ENCODE measurements at places on chromosomes 1 and 21. TPM values are rescaled to one million over a fixed set of nuclear protein-coding genes. Genes with fewer than 3 reads are reported as not detected.
A peak's percentile ranks its signal among the peaks of the same experiment; 100 is the strongest.

DNA sequence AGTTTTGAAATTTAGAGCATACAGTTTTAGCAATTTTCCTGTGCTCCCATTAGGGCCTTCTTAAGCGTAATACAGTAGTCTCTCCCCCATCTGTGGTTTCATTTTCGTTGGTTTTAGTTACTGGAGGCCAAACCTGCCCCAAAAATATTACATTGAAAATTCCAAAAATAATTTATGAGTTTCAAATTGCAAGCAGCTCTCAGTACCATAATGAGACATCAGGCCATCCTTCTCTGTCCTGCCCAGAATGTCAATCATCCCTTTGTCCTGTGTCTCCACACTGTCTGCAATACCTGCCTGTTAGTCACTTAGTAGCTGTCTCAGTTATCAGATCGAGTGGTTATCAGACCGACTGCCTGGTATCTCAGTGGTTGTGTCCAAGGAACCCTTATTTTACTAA is 45.4 kb downstream of the ADSS2 start:
- DNase-seq, result no peak
- H3K4me3 ChIP-seq, result no peak overlapping the region
- peaks cover 12% of the 10 kb centered on the region for H3K36me3 ChIP-seq
- H3K27ac ChIP-seq, result no peak overlapping the region

GRCh38 chr1:94611681-94612475 is 70.3 kb upstream of the F3 start:
- H3K4me1 ChIP-seq, result no peaks in the 10 kb centered on the region
- no peak for DNase-seq
- no peaks in the 10 kb centered on the region for H3K36me3 ChIP-seq
- no peak overlapping the region for H3K27ac ChIP-seq

GRCh38 chr1:9589144-9589718 is 520 bp downstream of the TMEM201 start:
- H3K4me3 ChIP-seq, result peak overlapping the region; percentile 87
- no peak overlapping the region for H3K27ac ChIP-seq
- no peaks in the 10 kb centered on the region for H3K27me3 ChIP-seq
- H3K4me1 ChIP-seq, result no peaks in the 10 kb centered on the region
- H3K36me3 ChIP-seq, result no peaks in the 10 kb centered on the region

DNA sequence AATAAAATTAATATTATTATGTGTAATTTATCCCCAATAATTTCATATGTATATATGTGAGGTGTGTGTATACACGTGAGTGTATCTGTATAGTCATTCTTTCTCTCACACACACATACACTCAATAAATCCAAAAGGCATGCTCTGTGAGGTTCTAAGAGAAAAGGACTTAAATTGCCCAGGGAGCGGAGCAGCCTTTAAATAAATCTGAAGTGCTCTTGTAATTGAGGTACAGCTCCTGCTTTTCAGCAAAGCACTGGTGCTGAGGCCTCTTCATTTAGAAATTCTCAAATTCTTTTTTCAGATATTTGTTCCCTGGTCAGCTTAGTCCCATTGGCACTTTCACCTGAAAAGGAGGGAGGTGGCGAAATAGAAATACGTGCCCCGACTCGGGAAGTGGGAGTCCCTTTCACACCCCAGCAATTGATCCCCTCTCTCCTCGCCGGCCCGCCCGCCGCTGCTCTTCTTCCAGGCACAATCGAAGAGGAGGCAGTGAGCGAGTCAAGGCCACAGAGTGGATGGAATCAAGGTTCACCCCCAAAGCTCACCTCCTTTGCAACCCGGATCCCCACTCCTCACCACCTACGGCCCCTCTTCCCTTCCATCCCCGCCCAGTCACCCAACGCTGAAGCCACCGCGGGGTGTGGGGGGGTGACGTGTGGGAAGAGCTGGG is 944 bp downstream of the PLPPR5 start:
- H3K36me3 ChIP-seq, result no peaks in the 10 kb centered on the region
- H3K4me3 ChIP-seq, result no peak overlapping the region
- no peaks in the 10 kb centered on the region for H3K27me3 ChIP-seq
- no peaks in the 10 kb centered on the region for H3K4me1 ChIP-seq
- no peak overlapping the region for H3K27ac ChIP-seq
- no peak for DNase-seq

DNA sequence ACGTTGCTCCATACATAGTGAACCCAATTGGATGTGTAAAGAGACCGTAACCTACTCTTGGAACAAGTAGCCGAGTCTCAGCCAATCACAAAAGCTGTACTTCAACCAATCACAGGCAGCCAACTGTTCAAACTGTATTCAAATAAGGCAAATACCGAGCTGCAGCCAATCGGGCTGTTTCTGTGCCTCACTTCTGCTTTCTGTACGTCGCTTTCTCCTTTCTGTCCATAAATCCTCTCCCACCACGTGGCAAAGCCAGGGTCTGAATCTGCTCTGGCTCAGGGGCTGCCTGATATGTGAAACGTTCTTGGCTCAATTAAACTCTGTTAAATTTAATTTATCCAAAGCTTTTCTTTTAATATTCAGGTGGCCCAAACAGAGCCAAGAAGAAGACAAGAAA is 210.3 kb downstream of the URB2 start:
- H3K27ac ChIP-seq, result no peak overlapping the region
- no peaks in the 10 kb centered on the region for H3K4me1 ChIP-seq
- no peaks in the 10 kb centered on the region for H3K27me3 ChIP-seq
- no peak for DNase-seq
- no peak overlapping the region for H3K4me3 ChIP-seq

DNA sequence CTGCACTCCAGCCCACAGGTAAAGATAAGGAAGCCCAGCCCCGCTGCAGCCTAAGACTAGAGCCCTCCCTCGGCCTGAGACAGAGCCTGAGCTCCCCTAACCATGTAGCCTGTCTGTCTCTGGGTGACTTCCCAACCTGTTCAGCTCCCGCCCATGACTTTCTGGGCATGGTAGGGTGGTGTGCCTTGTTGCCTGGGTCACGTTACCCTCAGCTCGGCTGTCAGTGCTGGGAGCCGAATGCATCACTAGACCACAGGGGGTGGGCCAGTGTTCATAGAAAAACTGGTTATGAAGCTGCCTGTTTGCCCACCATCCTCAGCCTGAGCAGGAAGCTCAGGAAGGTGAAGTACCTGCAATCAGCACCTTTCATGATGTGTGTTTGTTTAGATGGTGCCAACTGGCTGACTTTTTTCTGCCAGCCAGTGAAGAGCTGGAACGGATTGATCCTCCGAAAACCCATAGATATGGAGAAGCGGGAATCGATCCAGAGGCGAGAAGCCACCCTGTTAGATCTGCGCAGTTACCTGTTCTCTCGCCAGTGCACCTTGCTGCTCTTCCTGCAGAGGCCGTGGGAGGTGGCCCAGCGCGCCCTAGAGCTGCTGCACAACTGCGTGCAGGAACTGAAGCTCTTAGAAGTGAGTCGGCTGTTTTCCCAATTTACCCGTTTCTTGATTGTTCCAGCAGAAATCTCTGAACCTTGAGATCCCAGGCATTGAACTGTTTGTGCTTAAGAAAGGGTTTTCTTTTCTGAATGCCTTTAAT is 43.9 kb upstream of the PWP2 start:
- no peak overlapping the region for H3K4me3 ChIP-seq
- H3K27ac ChIP-seq, result no peak overlapping the region
- DNase-seq, result no peak
- no peaks in the 10 kb centered on the region for H3K27me3 ChIP-seq

- H3K27ac ChIP-seq, result no peak overlapping the region
- no peaks in the 10 kb centered on the region for H3K27me3 ChIP-seq
- no peak overlapping the region for H3K4me3 ChIP-seq
Measured at GRCh38 chr1:221704306-221704705, 37.6 kb downstream of the DUSP10 start.

DNA sequence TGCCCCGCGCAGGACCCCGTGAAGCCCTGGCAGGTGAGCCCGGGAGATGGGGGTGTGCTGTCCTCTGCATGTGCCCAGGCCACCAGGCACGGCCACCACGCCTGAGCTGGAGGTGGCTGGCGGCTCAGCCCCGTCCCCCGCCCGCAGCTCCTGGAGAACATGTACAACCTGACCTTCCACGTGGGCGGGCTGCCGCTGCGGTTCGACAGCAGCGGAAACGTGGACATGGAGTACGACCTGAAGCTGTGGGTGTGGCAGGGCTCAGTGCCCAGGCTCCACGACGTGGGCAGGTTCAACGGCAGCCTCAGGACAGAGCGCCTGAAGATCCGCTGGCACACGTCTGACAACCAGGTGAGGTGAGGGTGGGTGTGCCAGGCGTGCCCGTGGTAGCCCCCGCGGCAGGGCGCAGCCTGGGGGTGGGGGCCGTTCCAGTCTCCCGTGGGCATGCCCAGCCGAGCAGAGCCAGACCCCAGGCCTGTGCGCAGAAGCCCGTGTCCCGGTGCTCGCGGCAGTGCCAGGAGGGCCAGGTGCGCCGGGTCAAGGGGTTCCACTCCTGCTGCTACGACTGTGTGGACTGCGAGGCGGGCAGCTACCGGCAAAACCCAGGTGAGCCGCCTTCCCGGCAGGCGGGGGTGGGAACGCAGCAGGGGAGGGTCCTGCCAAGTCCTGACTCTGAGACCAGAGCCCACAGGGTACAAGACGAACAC is 1.8 kb downstream of the TAS1R3 start:
- H3K27me3 ChIP-seq, result no peaks in the 10 kb centered on the region
- no peaks in the 10 kb centered on the region for H3K4me1 ChIP-seq
- DNase-seq, result no peak
- H3K4me3 ChIP-seq, result no peak overlapping the region
- H3K27ac ChIP-seq, result no peak overlapping the region
- H3K36me3 ChIP-seq, result no peaks in the 10 kb centered on the region

GRCh38 chr1:95197616-95198252 is 36.3 kb upstream of the RWDD3 start:
- no peaks in the 10 kb centered on the region for H3K4me1 ChIP-seq
- no peak overlapping the region for H3K27ac ChIP-seq
- no peak for DNase-seq
- no peaks in the 10 kb centered on the region for H3K36me3 ChIP-seq

GRCh38 chr1:93703643-93704042 is 22.0 kb upstream of the BCAR3 start:
- no peak overlapping the region for H3K4me3 ChIP-seq
- no peaks in the 10 kb centered on the region for H3K27me3 ChIP-seq
- H3K36me3 ChIP-seq, result no peaks in the 10 kb centered on the region
- no peaks in the 10 kb centered on the region for H3K4me1 ChIP-seq
- H3K27ac ChIP-seq, result no peak overlapping the region

GRCh38 chr1:27135541-27136235 is 19.2 kb downstream of the SLC9A1 start:
- no peak overlapping the region for H3K4me3 ChIP-seq
- H3K27ac ChIP-seq, result no peak overlapping the region
- DNase-seq, result no peak
- no peaks in the 10 kb centered on the region for H3K27me3 ChIP-seq

DNA sequence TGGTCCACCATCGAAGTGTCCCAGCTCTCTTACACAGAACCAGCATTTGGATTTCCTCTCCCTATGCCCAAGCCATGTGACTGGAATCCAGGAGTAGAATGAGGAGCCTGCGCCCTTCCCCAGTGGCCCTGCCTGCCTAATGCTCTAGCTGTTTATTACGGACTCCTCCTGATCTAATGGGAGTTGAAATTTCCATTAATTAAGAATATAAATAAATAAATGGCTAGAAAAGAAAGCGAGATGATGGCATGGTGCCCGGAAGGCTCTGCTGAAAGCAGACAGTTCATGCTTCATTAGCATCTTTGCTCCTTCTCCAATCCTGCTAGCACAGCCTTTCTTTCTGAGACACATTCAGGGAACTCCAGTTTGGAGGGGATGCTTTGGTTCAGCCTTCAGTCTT is 216.2 kb downstream of the SEC16B start:
- no peak for DNase-seq
- no peaks in the 10 kb centered on the region for H3K36me3 ChIP-seq
- no peak overlapping the region for H3K27ac ChIP-seq

DNA sequence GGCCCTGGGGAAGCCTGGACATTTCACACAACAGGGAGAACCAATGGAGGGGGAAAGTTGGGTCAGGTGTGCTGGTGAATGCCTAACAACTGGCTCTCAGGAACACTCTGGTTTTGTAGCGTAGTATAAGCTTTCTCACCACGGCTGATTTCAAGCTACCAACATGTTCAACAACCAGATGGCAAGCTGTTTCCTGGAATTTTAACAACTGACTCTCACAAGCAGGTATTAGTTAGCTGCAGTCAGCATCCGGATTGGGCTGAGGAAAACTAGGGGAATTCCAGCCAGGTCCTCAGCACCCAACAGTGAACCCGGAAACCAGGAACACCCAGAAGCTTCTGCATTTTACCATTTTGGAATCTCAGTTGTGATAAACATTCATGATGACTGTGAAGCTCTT is 162.3 kb upstream of the CAMK1G start:
- no peak overlapping the region for H3K4me3 ChIP-seq
- H3K27me3 ChIP-seq, result no peaks in the 10 kb centered on the region
- no peak overlapping the region for H3K27ac ChIP-seq
- no peak for DNase-seq
- no peaks in the 10 kb centered on the region for H3K4me1 ChIP-seq

DNA sequence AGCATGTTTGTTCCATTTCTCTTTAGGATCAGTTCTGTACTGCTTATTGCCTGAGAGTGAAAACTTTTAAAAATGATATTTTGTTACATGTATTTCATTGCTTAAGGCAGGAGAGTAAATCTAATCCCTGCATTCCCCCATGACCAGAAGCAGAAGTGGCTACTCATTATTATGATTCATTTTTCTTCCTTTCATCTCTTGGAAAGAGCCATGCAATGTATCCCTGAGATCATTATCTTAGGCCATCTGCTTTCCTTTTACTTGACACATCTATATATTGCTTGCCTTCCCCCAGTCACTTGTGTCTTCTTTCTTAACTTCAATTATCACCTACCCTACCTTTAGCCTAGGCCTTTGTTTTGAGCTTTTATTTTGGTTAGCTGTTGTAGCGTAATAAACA is 430.4 kb upstream of the CHRM3 start:
- no peaks in the 10 kb centered on the region for H3K4me1 ChIP-seq
- no peak for DNase-seq
- H3K27ac ChIP-seq, result no peak overlapping the region
- no peaks in the 10 kb centered on the region for H3K36me3 ChIP-seq
- no peak overlapping the region for H3K4me3 ChIP-seq

GRCh38 chr21:38688068-38688467 is 117.7 kb upstream of the ETS2 start:
- no peaks in the 10 kb centered on the region for H3K36me3 ChIP-seq
- no peaks in the 10 kb centered on the region for H3K27me3 ChIP-seq
- H3K4me3 ChIP-seq, result no peak overlapping the region
- H3K27ac ChIP-seq, result no peak overlapping the region
- DNase-seq, result no peak
- H3K4me1 ChIP-seq, result peaks cover 2% of the 10 kb centered on the region

Gene WNT2B
- polyA plus RNA-seq, result 2.5 TPM

Gene PLCH2
- not detected for polyA plus RNA-seq

Gene SETSIP
- polyA plus RNA-seq, result not detected

Gene RHD
- not detected for polyA plus RNA-seq

Gene TRIM17
- not detected for polyA plus RNA-seq

Gene NFYC
- polyA plus RNA-seq, result 36.2 TPM

Gene OR6K3
- not detected for polyA plus RNA-seq

Gene NCAM2
- 0.13 TPM for polyA plus RNA-seq

Gene RASAL2
- 1.9 TPM for polyA plus RNA-seq

Gene EDN2
- 2.3 TPM for polyA plus RNA-seq

Gene SPATA1
- polyA plus RNA-seq, result 0.90 TPM

Gene SLAMF7
- polyA plus RNA-seq, result 8.9 TPM

Measured in aorta (tissue), 5 donors.